ENCODE measurements at places on chromosomes 1 and 21.

- no peak for DNase-seq
These were observed 109.0 kb downstream of the ESRRG start for GRCh38 chr1:216614011-216614934.

DNA sequence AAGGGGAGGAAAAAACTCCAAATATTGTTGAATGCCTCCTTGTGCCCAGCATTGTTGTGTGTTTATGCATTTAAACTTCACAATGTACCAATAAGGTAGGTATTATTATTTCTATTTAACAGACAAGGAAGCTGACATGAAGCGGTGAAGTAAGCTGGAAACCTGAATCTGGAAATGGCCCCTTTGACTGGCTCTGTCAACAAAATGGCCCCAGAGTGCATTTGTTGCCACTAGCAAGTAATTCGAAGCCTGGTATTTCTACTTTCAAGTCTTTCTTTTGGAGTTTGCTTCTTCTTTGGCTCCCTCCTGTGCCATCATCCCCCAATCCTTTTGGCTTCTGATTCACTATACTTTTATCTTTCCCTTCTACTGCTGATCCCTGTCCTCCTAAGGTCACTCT, 23.1 kb downstream of the CRYZL1 start:
- DNase-seq: no peak

GRCh38 chr1:33784876-33785275, 79.0 kb upstream of the HMGB4 start:
- no peak for DNase-seq

- no peak for DNase-seq
These were observed 133.8 kb upstream of the C1orf105 start for GRCh38 chr1:172286629-172287076.

DNA sequence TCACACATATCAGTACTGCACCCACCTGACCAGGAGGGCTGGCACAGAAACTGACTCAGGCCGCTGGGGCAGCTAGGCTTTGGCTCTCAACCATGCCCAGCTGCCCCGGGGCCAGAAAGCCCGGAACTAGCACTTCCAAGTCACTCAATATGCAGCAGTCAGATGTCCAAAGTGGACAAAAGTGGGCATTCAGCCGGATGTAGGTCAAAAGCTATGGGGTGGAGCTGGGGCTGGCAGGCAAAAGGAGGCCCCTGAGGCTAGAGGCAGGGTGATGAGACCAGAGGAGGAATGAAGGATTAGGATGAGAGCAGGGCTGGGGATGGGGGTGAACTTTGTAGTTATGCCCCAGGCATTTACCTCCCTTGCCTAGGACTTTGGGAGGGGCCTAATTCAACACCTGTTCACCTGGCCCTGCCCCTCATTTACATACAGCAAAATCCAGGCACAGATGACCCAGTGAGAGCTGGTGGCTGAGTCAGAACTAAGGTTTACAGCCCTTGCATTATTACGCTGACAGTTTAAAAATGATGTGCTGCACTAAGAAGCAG, 30.7 kb upstream of the EDN2 start:
- DNase-seq: no peak

All from GM13977 (cell line).